ENCODE measurements at places on chromosomes 16 and 17.

GRCh38 chr17:1491443-1492248, 840 bp downstream of the MYO1C start:
- peak; percentile 67 for DNase-seq

DNA sequence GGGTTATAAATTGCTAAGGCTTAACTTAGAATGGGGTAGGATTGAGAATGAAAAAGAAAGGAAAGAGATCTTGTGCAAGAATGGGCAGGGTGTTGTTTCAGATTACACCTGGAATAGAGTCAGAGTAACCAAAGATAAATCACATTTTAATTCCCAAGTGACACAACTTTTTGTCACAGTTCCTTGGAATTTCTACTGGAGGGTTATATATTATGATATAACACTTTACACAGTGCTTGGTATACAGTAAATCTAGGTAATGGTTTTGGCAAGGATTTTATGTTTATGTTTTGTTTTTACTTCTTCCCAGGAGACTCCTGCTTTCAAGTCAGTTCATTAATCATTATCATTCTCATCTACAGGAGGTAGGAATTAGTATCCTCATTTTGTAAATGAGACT, 115.7 kb upstream of the KCNJ16 start:
- DNase-seq = no peak

GRCh38 chr17:79496422-79497005, 114.3 kb downstream of the RBFOX3 start:
- no peak for DNase-seq

DNA sequence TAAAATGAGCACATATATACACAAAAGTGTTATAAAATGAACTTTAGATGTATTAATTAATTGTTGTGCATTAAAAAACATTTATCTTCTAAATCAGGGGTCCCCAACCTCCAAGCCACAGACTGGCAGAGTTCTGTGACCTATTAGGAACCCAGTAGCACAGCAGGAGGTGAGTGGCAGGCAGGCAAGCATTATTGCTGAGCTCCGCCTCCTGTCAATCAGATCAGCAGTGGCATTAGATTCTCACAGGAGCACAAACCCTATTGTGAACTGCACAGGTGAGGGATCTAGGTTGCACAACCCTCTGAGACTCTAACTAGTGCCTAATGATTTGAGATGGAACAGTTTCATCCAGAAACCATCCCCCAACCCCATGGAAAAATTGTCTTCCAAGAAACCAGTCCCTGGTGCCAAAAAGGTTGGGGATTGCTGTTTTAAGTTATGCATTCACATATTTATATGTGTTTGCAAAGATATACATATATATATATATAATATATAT, 583.7 kb downstream of the KCNJ2 start:
- no peak for DNase-seq

GRCh38 chr16:63690267-63690666, 1431.6 kb downstream of the CDH11 start:
- DNase-seq = no peak

DNA sequence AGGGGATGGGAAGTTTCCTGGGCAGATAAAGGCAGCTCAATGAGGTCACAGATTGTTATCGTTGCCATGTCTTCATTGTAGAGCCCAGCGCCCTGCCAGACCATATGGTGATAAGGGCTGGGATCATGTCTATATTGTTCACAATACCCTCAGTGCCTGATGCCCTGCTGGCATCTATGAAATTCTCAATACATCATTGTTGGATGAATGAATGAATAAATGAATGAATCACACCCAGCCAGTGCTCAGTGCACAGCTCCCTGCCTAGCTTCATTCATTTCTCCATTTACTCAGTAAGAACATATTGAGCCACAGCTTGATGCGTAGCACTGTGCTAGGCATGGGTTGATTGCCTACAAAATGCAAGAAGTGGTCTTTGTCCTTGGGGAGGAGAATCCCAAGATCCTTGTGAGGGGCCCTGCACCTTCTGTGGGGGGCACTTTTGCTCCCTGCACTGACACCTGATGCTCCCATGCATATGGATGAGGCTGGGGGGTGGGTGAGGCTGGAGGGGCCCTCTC, 29.7 kb downstream of the MRC2 start:
- no peak for DNase-seq

DNA sequence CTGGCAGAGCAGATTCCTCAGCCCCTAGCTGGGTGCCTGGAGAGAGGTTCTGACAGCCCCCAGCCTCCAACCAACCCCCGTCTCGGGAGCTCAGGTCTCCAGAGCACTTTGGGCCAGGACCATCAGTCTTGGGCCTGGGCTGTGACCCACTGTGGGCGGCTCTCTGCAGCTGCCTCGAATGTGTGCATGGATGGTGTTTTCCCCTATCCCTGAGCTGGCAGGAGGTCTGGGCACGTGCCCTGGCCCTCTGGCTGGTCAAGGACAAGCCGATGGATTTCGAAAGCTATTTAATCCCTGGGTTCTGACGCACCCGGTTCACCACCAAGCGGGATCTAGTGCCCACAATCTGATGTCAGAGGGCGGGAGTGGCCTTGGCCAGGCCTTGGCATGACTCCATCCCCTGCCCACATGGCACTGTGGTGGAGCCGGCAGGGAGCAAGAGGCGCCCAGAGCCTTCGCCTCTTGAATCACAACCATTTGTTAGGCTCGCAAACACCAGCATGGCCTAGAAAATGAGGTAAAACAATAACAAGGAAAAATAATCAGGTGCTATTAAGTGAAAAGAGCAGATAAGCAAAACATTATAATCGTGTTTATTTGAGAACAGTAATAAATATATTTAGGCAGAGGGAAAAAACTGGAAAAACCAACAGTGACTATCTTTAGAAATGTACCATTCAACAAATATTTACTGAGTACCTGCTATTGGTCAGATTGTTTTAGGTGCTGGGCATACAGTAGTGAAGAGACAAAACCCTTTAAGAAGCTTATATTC, 69.3 kb upstream of the TOB1 start:
- DNase-seq = no peak

GRCh38 chr16:24972608-24973220, 42.5 kb downstream of the ARHGAP17 start:
- no peak for DNase-seq

- no peak for DNase-seq
These were observed 135.6 kb upstream of the IRX3 start for GRCh38 chr16:54422159-54422558.

- DNase-seq = no peak
These were observed 9.9 kb upstream of the EDC4 start for GRCh38 chr16:67862623-67863583.

GRCh38 chr16:69319826-69320739, 8.9 kb downstream of the VPS4A start:
- no peak for DNase-seq

GRCh38 chr17:27947005-27947406, 53.8 kb upstream of the LYRM9 start:
- DNase-seq = no peak

GRCh38 chr17:5413682-5414081, 5.8 kb downstream of the NUP88 start:
- DNase-seq = peak; percentile 93

DNA sequence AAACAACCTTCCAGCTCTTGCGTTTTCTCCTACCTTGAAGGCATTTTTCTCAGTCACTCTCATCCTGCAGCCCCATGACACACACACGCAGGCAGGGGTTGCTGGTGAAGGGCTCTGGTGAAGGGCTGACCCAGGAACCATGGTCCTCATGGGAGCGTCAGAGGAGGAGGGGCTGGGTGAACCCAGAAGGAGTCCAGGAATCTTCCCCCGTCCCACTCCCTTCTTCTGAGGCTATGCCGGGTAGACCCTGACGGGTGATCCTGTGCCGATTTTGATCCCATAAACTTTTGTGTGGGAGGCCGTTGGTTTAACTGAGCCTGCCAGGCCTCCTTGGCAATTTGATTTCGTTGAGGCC, 278.4 kb upstream of the FOXF1 start:
- DNase-seq = no peak

GRCh38 chr16:79839466-79840341, 239.2 kb upstream of the MAF start:
- DNase-seq = no peak

DNA sequence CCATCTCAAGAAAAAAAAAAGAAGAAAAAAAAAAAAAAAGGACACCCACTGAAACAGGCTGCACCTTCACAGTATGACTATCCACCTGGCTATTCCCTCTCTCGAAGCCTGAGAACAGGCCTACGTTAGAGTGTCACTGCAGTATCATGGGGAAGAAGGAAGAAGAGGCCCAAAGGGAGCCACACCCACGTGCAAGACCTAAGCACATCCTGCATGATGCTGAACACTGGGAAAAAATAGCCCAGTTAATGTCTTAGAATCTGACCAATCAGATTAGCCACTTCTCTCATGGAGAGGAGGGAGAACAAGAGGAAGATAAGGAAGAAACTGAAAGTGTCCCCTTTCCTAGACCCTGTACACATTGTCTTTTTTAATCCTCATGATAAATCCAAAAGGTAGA, 19.5 kb upstream of the MED13 start:
- DNase-seq = peak; percentile 11

GRCh38 chr17:50087246-50087911, 7.8 kb upstream of the PDK2 start:
- DNase-seq = peak; percentile 87

DNA sequence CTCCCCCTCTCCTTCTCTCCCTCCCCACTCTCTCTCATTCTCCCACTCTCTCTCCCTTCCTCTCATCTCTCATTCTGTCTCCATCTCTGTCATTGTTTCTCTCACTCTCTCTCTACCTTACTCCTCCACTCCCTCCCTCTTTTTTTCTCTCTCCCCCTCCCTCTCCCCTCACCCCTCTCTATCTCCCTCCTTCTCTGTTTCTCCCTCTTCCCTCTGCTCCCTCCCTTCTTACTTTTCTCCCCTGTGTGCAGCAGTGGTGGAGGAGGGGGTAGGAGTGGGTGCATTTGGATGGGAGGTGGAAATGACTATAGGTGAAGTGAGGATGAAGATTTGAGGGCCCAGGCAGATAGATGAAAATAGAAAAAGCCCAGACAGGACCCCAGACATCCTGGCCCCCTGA, 70.9 kb downstream of the HLF start:
- DNase-seq = no peak

DNA sequence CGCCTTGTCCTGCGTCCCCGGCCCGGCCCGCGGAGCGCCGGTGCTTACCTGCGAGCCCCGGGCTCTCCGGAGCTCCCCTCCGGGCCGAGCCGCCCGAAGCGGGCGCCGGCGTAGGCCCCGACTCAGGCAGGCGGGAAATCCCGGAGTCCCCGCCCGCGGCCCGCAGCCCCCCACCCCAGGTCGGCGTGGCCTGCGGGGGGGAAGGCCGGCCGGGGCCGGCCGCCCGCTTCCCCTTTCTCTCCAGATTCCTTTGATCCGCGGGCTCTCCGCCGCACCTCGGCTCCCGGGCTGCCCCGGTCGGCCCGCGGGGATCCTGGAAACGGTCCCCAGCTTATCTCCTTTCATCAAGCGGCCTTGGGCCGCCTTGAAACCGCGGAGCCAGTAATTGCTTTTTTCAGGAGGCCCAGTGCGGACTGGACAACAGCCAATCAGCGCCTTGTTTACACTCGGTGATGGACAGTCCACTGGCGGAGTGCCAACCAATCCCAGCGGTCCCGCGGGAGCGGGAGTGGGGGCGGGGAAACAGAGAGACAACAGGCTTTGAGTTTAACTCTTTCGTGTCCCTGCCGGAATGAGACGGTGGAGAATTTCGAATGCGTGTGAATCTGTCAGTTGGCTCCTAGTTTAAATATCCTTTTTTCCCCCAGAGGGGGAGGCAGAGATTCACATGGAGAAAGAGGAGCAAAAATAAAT, 1.4 kb upstream of the BAHCC1 start:
- peak; percentile 100 for DNase-seq
